ENCODE measurements at places on chromosomes 2 and 18.

GRCh38 chr18:75782826-75783225 is 355.3 kb upstream of the SMIM21 start:
- DNase-seq: no peak

GRCh38 chr2:158042245-158042644 is 59.4 kb upstream of the UPP2 start:
- no peak for DNase-seq

DNA sequence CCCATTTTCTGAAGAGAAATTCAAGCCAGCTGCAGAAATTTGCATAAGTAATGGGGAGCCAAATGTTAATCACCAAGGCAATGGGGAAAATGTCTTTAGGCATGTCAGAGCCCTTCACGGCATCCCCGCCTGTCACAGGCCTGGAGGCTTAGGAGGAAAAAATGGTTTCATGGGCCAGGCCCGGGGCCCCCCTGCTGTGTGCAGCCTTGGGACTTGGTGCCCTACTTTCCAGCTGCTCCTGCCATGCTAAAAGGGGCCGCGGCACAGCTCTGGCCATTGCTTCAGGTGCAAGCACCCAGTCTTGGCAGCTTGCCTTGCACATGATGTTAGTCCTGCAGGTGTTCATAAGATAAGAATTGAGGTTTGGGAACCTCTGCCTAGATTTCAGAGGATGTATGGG is 1235.7 kb downstream of the DPP10 start:
- DNase-seq: no peak

DNA sequence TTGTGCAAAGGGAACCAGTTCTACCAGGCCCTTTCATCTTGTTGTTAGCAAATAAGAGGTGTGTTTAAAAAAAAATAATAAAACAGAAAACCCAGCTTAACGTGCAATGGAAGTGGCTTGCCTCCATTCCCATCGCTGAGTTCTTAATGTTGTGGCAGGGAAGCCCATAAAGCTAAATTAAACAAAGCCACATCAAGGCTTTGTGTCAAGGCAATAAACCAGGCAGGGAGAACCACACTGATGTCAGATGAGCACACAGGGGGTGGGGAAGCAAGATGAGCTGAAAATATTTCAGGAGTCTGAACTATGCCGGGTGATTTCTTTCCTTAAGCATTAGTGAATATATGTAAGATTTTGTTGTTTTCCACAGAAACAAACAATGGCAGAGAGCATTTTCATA is 73.5 kb downstream of the PHLPP1 start:
- no peak for DNase-seq

DNA sequence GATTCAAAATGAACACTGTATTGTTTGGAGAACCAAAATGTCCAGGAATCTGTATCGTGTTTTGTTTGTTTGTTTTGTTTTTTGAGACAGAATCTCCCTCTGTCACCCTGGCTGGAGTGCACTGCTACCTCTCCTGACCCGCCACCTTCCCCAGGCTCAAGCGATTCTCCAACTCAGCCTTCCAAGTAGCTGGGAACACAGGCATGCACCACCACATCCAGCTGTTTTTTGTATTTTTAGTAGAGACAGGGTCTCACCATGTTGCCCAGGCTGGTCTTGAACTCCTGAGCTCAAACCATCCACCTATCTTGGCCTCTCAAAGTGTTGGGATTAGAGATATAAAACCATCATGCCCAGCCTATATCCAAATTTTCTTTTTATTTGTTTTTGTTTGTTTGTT is 74.6 kb downstream of the KYNU start:
- no peak for DNase-seq

DNA sequence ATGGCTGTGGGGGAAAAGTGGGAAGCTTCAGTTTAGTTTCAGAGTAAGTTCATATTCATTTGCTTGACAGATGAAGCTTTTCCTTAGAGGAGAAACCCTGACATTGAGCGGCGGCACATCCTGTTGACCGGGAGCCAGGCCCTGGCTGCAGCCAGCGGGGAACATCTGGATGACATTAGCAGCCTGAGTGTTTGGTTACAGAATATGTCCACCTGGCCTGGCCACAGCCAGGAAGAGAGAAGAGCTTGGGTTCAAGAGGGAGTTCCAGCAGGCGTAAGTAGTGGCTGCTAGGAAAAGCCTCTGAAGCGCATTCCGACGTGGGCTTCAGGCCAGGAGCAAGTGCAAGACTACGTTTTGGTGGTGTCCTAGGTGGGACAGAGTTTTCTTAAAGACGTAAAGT is 144.9 kb upstream of the MYCN start:
- no peak for DNase-seq

GRCh38 chr2:230928701-230929380 is 3.8 kb upstream of the GPR55 start:
- no peak for DNase-seq

- DNase-seq: no peak
These were observed 352.6 kb downstream of the SS18 start for GRCh38 chr18:25737710-25738311.

- DNase-seq: no peak
These were observed 33.9 kb upstream of the IKZF2 start for GRCh38 chr2:213185147-213185822.

GRCh38 chr2:63834401-63834800 is 7.3 kb upstream of the UGP2 start:
- DNase-seq: no peak

GRCh38 chr2:8004250-8004681 is 677.6 kb upstream of the ID2 start:
- no peak for DNase-seq

Measured in T-helper 1 cell (primary cell).